Stimulated activated CD8-positive, alpha-beta memory T cell treated with anti-CD3 and anti-CD28 coated beads, Interleukin-7, amount 100 ng/mL, for 1 hour (primary cell): ENCODE measurements at places on chromosomes 4 and X.

GRCh38 chrX:39158801-39159657 is 357.8 kb downstream of the MID1IP1 start:
- no peak for DNase-seq

- no peak for DNase-seq
Measured at GRCh38 chr4:61274286-61274685, 74.2 kb downstream of the ADGRL3 start.

DNA sequence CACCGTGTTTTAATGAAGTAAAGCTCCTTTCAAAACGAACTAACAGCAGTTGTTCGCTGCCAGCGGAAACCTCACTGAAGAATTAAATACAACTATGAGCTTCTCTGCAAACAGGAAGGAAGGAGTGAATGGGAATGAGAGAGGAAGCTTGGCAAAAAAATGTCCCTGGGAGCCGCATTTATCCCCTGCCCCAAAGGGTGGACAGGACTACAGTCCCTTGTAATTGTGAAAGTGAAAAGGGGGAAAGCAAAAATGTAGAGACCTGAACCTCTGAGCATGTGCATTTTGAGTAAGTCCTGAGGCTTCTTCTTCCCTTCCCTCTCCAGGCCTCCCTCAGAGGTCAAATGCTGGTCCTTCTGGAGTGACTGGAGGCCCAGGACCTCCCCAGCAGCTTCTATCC is 53.8 kb upstream of the BMP2K start:
- DNase-seq: no peak

DNA sequence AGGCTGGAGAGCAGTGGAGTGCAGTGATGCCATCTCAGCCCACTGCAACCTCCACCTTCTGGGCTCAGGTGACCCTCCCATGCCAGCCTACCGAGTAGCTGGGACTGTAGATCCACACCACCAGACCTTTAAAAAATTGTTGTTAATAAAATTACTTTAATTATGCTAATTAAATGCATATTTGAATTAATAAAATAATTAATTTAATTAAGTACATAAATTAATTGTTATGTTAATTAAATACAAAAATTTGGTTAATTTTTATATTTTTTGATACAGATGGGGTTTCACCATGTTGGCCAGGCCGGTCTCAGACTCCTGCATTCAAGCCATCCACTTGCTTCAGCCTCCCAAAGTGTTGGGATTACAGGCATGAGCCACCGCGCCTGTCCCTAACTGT is 12.6 kb upstream of the RAPGEF2 start:
- no peak for DNase-seq

DNA sequence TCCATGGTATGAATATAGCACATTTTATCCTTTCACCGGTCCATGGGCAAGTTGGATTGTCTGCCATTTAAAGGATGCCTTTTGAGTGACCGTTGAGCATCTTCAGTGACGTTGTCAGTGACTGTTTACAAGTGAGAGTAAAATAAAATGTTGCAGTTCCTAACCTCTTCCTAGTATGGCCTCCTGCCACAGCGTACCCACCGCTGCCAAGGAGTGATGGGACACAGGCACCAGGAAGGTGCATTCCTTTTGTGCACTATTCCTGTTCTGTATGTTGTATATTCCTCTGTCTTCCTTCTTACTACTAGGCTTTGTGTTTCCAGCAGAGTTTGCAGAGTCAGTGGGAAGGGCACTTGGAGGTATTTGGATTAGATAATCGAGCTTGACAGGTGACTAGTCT is 61.5 kb downstream of the SNX25 start:
- DNase-seq: no peak

DNA sequence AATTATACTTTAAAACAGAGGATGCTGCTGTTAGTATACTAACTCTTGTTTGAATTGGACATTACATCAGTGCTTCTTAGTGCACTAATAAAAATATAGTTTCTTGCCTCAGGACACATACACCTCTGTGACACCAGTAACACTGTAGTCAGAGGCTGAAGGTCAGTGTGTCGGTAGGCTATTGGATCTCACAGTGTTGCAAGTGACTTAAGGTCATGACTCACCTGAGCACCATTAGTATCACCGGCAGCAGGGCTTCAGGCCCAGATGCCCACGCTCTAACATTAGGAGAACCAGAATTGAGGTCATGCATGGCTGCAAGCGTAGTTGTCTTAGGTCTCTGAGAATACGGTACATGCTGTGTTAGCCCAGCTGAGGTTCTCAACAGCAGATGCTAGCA is 15.2 kb downstream of the ETDC start:
- no peak for DNase-seq

DNA sequence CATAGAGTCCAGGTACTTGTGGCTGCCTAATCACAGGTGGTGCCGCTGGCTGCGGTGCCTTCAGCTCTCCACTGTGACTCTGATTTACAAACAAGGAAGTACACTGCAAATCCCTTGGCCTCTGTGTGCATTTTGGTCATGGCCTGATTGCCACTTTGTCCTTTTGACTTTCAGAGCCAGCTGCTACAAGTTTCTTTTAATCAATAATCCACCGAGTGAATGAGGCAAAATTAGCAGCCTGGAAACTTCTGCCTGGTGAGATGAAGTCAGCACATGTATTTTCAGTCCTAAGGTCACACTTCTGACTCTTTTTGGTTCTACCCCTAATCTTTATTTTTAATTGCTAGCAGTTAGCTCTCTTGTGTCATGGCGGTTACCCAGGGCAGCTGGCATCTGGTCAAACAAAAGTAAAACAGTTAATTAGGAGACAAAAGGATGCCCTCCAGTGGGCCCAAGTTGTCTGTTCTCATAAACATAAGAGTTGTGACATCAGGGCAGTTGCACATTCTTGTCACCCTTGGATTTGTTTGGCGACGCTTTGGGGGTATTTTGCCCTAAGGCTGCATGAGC is 62.3 kb upstream of the LNX1 start:
- DNase-seq: no peak

DNA sequence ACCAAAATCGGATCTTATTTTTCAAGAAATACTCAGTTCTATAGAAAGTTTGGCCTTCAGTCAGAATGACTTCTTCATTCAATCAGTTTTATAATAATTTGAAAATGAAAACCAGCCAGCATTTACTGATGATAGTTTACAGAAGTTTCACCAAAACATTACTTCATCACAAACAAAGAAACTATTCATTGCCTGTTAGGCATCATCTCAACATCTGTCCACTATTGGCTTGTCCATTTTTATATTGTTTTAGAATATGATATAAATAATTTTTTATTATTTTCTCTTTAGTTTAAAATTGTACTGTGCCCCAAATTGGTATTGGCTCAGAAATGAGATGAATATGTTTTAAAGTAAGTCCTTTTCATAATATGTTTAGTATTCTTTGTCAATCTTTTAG is 38.4 kb downstream of the FAT4 start:
- DNase-seq: no peak

DNA sequence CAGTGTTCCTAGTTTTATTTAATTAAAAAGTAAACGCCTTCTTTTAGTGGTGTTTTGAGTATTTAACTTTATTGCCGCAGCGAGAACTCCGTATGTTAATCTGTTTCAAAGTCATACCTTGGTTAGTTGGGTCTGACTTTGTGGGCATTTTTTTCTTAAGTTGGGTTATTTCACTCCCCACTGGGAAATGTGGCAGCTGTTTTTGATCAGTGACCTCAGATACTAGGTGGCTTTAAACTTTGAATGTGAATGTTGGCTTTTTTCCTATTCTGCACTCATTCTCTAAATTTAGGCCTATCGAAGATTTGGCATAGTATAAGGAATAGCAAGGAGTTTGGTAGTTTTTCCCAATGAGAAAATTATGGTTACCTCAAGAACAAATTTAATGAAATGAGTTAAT is 85.9 kb downstream of the FIP1L1 start:
- DNase-seq: no peak

DNA sequence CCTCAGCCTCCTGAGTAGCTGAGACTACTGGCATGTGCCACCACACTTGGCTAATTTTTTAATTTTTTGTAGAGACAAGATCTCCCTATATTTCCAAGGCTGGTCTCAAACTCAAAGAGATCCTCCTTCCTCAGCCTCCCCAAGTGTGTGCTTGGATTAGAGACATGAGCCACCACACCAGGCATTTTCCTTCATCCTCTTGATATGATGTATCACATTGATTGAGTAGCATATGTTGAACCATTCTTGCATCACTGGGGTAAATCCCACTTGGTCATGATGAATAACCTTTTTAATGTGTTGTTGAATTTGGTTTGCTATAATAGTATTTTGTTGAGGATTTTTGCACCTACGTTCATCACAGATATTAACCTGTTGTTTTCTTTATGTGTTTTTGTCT is 24.2 kb upstream of the PPM1K start:
- DNase-seq: no peak

DNA sequence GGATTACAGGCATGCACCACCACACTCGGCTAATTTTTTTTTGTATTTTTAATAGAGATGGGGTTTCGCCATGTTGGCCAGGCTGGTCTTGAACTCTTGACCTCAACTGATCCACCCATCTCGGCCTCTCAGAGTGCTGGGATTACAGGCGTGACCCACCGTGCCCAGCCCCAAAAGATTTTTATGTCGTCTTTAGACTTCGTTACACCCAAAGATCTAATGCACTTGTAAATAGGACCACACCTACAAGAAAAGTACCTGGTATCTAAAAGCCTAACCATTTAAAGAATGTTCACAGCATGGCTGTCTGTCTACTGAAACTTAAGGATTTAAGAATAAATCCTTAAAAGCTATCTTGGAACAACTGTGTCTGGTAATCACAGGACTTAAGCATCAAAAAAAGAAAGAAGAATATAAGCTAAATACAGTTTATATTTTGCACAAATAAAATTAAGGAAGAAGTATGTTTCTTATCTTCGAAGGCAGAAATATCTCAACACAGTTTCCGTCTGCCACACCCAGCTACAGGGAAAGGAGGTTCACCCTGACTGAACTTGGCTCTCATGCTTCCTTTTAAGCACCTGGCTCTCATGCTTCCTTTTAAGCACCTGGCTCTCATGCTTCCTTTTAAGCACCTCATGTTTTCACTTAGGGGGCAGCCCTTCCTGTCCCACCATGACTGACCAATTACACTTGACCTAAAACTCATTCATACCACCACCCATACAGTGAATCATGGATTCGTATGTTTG is 92.0 kb upstream of the STS start:
- no peak for DNase-seq

GRCh38 chr4:82787342-82787741 is 11.3 kb downstream of the SCD5 start:
- DNase-seq: no peak

- no peak for DNase-seq
Measured at GRCh38 chrX:110795645-110796406, at the start of gene CHRDL1. Gene CHRDL1 (minus strand): TSS chrX:110795817. CDS start chrX:110792181, 3,636 bp downstream.

- DNase-seq: no peak
Measured at GRCh38 chr4:31366041-31366440, 645.9 kb downstream of the PCDH7 start.

GRCh38 chrX:40864972-40865371 is 129.6 kb upstream of the MED14 start:
- DNase-seq: no peak

DNA sequence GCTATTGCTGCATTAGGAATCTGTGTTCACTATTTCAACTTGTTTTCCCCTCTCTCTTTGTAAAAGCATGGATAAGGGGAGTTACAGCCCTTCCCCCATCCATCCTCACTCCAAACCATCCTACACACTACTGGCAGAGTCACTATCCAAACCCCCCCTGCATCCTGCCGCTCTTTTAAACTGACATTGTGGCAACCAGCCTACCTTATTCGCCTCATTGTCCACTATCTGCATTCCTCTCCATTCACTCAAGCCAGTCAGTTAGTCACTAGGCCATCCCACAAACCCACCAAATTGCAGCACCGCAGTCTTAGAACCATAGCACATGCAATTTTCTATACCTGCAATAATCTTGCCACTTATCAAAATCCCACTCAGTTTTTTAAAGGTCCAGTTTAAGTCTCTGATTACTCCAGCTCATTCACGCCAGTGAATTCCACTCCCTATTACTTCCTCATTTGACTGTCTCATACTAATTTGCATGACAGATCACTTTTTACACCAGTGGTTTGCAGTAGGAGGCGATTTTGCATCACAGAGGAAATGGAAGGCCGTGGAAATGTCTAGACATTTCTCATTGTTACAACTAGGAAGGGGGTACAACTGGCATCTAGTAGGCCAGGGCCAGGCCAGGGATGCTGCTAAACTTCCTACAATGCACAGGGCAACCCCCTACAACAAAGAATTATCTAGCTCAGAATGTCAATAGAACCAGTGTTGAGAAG is 181.8 kb downstream of the HS6ST2 start:
- no peak for DNase-seq

- no peak for DNase-seq
Measured at GRCh38 chr4:89356086-89356485, 48.5 kb upstream of the GPRIN3 start.

- no peak for DNase-seq
Measured at GRCh38 chrX:48604701-48605100, 7.4 kb downstream of the WDR13 start.

DNA sequence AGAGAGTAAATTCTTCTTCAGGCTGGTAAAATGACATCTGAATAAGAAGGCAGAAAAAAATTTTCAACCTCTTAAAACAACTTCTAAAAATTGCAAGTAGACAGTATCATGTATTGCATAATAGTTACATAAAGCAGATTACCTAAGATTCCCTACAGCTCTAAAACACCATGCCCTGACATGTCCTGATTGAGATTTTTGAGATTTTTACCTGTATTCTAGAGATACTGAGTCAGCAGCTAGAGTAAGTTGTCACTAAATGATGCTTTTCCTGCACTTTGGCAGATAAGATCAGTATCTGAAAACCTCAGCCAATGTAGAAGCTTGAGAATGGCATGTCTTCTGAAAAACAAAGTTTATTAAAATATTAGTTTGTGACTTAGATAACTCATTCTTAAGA is 713.6 kb downstream of the CCSER1 start:
- DNase-seq: no peak

GRCh38 chr4:159966746-159967145 is 863.9 kb downstream of the RAPGEF2 start:
- no peak for DNase-seq
